ENCODE measurements at places on chromosomes 4 and X.
A peak's percentile ranks its signal among the peaks of the same experiment; 100 is the strongest.

DNA sequence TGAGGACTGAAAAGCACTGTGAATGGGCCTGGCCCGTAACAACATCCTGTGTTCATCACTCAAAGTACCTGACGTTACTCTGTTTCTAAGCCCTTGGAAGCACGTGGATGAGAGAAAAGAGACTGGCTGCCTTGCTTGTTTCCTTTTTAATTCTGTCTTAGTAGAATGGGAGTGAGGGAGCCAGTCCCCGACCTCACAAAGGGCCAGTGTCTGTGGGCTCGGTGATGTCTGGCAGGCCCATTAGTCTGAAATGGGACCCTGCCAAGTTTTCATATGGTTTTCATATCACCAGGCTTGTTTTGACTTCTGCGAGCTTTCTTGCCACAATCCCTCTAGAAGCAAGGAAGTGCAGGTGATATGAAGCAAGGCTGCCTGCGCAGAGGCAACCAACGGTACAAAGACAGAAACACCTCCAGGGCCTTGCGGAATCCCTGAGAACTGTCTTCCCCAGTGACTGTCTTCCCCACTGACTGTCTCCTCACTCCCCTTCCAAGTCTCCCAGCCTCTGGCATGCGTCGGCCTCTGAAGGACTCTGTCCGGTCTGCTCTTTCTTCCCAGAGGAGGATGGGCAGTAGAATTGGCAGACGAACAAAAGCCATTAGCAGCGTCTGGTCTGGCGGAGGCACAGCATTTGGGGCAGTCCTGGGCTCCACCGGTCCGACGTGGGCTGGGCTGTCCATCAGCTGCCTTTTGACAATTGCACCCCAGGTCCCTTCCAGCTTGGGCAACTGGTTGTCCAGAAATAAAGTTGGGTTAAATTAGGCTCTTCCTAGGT, 20.2 kb upstream of the RASL11B start:
- no peak for DNase-seq

DNA sequence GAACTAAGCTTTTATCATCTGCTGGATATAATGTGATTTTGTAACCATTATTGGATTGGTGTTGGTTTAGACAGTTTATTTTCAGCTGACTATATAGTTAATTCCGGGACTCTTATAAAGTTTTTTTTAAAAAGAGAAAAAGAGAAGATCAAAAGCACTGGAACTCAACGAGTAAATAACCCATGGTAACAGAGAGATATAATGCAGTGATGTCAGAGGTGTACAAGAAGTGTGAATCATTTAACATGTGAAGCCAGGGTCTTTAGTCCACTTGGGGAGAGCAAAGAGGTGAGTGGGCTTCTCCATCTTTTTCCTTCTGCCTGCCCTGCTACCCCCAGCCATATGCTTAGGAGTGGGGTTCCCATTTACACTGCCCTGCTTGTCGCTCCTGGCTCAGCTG, 3.2 kb downstream of the TMEM165 start:
- no peak for DNase-seq

DNA sequence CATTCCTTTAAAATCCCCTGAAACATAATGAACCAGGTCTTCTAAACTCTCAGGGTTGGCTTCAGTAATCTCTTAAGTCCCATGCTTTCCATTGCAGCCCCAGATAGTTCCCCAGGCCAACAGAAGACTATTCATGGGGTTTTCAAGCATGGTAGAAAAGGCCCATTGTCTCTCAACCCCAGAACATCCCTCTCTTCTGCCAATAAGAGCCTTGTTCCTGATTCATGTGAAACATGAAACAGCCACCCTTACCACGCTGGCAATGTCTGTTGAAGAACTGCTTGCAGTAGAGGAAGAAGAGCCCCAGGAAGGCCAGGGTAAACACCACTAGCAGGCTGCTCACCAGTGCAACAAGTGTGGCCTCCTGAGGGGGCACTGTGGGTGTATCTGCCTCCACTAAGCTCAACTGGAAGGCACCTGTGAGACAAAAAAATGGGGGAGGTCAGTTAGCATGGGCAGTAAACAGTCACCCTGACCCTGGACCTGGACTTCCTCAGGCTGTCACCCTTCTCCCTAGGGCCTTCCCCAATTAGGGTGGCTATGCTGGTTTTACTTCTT, 36.4 kb downstream of the EDA2R start:
- no peak for DNase-seq

DNA sequence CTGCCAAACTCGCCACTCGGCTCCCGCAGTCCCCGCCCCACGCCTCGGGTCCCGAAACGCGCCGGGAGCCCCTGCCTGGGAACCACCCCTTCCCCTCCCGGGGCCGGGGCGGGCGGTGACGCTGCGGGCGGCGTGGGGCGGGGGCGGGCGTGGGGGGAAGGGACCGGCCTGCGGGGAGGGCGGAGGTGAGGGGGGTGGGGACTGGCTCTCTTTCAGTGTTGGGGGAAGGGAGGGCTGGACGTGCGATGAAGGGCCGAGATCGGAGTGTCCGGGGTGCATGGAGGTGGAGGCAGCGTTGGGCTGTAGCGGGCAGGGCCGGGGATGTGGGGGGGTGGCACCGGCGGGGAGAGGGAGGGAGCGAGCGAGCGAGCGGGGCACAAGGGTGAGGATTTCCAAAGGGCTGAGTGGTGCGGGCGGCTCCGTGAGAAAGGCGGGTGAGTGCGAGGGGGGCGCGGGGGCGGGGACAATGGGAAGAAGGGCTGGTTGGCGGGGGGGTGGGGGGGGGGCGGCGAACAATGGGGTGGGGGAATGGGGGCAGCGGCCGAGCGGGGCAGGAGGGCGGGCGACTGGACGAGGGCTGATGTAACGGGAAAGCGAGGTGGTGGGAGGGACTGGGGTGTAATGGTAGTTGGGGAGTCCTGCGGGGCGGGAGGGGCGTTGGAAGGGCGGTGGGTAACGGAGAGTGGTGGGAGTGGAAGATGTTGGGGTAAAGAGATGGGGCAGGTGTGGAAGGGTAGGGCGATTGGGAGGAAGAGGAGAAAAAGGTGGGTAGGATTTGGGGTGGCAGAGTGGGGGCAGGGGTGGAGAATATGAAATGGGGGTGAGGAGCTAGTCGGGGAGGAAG, 578 bp downstream of the DCUN1D4 start:
- peak; percentile 32 for DNase-seq

DNA sequence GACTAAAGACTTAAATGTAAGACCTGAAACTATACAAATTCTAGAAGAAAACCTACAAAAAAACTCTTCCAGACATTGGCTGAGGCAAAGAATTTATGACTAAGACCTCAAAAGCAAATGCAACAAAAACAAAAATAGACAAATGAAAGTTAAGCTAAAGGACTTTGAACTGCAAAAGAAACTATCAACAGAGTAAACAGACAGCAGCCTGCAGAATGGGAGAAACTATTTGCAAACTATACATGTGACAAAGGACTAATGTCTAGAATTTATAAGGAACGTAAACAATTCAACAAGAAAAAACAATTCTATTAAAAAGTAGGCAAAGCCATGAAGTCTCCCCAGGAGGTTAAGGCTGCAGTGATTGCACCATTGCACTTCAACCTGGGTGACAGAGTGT, 9.1 kb downstream of the FAM47E start:
- no peak for DNase-seq

GRCh38 chr4:89753601-89754066, 83.3 kb downstream of the SNCA start:
- DNase-seq, result no peak

- no peak for DNase-seq
These were observed 15.6 kb upstream of the ADH4 start for GRCh38 chr4:99159699-99160098.

- no peak for DNase-seq
These were observed 221.0 kb downstream of the PALLD start for GRCh38 chr4:168717847-168718246.

DNA sequence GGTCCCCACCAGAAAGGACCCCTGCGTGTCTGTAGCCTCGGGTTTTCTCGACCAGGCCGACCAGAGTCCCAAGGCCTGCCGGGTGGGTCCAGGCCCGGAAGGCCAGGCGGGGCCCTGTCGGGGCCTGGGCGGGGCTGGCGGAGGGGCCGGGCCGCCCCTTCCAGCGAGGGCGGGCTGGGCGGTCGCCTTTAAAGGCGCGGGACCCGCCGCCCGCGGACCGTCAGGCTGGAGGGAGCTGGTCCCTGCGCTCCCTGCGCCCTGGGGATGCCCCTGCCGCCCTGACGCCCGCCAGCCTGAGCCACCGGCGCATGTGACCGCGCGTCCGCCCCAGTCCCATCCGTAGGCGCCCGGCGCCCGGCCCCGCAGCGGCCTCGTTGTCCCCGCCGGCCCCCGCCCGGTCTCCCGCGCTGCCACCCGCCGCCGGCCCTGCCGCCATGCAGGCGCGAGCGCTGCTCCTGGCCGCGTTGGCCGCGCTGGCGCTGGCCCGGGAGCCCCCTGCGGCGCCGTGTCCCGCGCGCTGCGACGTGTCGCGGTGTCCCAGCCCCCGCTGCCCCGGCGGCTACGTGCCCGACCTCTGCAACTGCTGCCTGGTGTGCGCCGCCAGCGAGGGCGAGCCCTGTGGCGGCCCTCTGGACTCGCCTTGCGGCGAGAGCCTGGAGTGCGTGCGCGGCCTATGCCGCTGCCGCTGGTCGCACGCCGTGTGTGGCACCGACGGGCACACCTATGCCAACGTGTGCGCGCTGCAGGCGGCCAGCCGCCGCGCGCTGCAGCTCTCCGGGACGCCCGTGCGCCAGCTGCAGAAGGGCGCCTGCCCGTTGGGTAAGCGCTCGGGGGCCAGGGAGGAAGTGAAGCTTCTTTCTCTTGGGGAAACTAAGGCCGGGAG, at the start of gene HTRA3:
HTRA3 (plus strand) TSS at position 220 of the 883 bp plus-strand sequence; CDS start at position 435, 215 bp downstream.
- no peak for DNase-seq

DNA sequence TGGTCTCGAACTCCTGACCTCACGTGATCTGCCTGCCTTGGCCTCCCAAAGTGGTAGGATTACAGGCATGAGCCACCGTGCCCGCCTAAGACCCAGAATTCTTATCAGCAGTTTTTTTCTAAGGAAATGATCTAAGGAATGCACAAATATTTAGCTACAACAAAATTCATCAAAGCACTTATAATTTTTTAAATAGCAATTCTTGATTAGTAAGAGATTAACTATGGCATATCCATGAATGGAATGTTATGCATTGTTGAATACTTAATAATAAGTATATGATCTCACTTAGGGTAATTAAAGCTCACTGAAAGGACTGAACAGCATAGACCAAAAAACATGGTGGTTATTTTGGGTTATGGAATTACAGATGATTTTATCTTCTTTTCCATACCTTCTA, 18.4 kb downstream of the CENPU start:
- no peak for DNase-seq

- DNase-seq, result peak; percentile 31
These were observed 999.0 kb upstream of the ADGRL3 start for GRCh38 chr4:60201052-60201673.

GRCh38 chrX:33330798-33331197, 119.4 kb upstream of the DMD start:
- DNase-seq, result no peak

GRCh38 chr4:153652051-153652784, 31.9 kb upstream of the TLR2 start:
- no peak for DNase-seq

- no peak for DNase-seq
These were observed 59.2 kb upstream of the ZC4H2 start for GRCh38 chrX:65035446-65035770.

GRCh38 chr4:23922013-23922412, 32.2 kb upstream of the PPARGC1A start:
- DNase-seq, result no peak

DNA sequence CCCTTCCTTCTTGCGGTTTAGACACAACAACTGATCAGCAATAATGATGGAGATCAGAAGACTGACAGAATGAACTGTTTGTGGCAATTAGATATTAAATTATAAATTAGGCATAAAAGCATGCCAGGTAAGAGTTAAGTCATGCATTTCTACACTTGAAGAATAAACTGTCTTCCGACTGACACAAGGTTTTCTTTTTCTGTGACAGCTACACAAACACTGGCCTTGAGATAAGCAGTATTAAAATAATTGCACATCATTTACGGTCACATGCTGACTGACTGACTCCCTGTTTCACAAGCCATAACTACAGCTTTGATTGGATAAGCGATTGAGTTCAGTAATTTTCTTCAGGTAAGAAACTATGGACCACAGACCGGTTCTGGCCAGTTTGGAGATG, 56.2 kb downstream of the UBE2NL start:
- DNase-seq, result no peak

GRCh38 chr4:164824581-164824980, 52.4 kb upstream of the APELA start:
- DNase-seq, result no peak

DNA sequence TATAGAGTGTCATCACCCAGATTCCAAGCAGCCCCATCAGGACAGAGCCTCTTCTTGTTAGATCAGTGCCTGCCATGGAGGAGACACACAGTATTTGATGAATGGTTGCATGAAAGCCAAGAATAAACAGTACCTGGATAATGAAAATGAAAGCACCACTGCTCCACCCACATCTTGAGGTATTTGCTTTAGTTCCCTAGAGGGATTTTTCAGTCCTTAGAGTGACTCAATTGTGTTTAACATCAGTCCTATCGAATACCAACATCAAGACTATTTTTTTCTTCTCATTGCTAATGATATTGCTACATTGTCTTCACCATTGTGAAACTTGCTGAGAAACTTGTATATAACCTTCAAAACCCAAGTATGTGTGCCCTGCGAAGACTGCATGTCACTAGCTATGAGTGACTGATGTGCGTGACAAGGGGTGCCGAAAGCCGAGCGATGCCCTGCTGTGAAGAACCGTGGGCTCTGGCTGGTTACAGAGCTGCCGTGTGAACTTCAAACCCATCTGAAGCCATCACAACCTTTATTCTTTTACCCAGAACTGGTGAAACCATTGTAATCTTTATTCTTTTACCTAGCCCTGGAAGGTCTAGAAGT, 211.3 kb upstream of the FAT1 start:
- DNase-seq, result no peak

GRCh38 chr4:102429553-102429952, 71.6 kb upstream of the NFKB1 start:
- no peak for DNase-seq

DNA sequence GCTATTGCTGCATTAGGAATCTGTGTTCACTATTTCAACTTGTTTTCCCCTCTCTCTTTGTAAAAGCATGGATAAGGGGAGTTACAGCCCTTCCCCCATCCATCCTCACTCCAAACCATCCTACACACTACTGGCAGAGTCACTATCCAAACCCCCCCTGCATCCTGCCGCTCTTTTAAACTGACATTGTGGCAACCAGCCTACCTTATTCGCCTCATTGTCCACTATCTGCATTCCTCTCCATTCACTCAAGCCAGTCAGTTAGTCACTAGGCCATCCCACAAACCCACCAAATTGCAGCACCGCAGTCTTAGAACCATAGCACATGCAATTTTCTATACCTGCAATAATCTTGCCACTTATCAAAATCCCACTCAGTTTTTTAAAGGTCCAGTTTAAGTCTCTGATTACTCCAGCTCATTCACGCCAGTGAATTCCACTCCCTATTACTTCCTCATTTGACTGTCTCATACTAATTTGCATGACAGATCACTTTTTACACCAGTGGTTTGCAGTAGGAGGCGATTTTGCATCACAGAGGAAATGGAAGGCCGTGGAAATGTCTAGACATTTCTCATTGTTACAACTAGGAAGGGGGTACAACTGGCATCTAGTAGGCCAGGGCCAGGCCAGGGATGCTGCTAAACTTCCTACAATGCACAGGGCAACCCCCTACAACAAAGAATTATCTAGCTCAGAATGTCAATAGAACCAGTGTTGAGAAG, 181.8 kb downstream of the HS6ST2 start:
- no peak for DNase-seq

GRCh38 chrX:151879856-151880255, 32.8 kb upstream of the MAGEA4 start:
- no peak for DNase-seq

Data from naive B cell (primary cell).